CD4-positive, alpha-beta memory T cell (primary cell): ENCODE measurements at places on chromosomes 7 and 10. TPM values are rescaled to one million over a fixed set of nuclear protein-coding genes. Genes with fewer than 3 reads are reported as not detected.
A peak's percentile ranks its signal among the peaks of the same experiment; 100 is the strongest.

Gene MKRN1
- total RNA-seq, result 140 TPM

Gene VAX1
- total RNA-seq, result not detected

Gene TEX36
- not detected for total RNA-seq

DNA sequence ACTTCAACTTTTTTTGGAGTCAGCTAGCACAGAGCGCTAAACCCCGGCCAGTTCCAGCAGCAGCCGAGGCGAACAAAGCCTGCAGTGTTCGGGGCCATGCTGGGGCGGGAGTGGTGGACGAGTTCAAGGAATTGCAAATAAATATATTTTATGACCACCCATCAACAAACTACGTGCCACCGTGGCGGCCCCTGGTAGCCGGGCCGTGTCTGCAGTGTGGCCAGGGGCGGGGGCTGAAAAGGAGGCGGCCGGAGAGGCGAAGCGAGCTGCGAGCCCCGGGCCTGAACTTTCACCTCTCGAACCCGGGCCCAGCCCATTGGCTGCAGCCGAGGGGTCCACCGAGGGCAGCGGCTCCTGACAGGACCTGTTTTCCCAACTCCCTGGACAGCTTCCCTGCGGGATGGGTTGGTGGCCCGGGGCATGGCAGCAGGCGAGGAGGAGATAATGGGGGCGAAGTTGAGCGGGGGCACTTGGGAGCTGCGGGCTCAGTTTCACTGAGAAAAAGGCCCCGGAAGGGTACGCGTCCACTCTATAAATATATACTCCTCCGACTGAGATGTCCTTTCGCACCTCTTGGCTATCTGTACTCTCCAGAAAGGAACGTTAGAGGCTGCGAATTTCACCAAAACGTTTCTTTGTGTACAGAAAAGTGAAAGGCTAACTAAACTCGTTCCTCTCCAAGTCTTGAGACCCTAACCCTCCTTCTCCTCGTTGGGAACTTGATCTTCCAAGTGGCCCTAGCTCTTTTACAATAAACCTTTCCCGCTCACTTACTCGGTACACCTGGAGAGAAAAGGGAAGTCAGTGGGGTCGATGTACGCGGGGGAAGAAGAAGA is 164.6 kb upstream of the PPP1R3A start:
- no peak for DNase-seq

DNA sequence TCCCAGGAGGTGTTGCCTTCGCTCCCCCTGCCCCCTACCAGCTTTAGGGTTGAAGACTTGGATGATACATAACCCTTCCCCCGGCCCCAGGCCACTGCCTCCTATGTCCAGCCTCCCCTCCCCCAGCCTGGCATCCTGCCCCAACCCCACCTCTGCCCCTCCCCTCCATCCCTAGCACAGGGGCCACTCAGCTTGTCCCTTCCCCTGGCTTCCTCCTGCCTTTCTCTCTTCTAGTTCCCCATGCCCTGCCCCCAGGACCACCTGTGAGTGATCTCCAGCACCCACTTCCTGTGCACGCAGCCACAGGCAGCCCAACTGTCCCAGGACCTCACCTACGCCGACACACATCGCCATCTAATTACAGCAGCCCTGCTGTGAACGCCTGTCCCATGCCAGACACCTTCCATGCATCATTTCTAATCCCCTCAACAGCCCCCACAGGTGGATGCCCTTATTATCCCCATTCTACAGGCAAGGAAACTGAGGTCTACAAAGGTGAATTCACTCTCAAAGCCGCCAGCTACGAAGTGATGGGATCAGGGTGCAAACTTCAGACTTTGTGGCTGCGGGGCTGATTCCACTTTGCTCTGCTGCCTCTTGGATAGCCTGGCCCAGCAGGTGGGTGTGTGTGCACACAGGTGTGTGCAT is 82.4 kb upstream of the CHST15 start:
- no peak for DNase-seq

DNA sequence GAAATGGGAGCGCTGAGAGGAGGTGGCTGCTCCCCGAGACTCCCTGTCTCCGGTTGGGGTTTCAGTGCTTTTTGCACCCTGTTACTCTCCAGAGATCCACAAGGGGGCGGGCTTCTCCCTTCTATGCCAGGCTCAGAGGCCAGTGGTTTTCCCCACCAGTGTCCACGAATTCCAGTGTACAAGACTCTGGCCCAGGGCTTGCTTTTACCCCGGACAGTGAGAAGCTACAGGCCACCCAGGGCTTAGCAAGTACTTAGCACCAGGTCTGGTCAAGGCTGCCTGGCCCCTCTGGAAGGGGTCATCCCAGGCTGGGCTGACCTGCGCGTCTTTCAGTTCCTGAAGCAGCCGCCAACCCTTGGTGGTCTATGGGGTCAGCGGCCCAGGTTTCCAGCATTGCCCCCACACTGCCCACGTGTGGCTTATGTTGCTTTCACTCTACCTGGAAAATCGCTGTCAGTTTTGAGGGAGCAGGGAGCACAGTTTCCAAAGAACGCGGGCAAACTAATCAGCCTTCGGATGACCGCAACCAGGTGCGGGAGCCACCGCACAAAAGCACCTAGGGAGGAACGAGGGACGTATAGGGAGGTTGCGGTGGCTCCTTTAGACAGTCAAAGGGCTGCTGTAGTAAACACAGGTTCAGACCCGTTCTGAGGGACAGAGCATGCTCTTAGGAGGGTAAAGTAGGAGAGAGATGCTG is 6.8 kb downstream of the CYP26A1 start:
- peak; percentile 43 for DNase-seq

GRCh38 chr7:8443576-8444467 is 10.4 kb downstream of the NXPH1 start:
- DNase-seq, result no peak

GRCh38 chr7:44374007-44374763 is 48.8 kb upstream of the CAMK2B start:
- DNase-seq, result no peak

DNA sequence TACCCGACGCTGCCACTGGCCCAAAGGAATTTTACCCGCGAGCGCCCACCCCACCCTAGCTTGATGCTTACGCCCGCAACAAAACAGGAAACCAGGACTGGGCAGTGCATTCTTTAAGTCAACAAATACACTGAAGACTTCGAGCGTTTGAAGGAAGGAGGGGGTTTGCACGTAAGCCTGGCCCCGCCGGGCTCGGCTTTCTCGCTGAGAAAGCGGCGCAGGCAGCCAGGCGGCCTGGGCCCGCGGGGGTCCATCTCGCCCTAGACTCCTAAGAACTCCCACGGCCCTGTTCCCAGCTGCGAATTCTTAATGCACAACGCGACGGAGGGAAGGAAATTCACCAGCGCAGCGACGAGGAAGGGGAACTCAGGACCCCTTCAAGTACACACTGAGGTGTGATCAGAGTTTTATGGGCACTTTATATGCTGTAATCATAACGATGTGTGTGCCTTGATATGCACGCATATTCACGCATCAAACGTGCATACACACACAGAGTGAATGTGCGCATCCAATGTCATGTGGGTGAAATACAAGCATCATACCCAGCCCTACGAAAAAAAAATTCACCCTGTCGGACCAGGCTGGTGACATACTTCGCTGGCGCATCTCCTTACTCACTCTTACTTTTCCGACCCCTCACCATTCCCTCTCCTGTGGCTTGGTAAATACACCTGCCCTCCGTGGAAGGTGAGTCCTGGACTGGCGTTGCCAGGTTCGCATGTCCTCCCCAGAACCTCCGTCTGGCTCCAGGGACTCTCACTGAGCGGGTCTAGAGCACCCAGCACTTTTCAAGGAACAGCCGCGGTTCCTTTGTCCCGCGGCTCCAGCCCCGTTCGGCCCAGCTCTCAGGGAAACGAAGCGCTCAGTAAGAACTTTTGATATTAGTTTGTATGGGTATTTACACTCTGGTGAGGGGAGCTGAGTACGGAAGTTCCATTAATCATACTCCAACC is 5.7 kb upstream of the HOXA13 start:
- DNase-seq, result no peak

DNA sequence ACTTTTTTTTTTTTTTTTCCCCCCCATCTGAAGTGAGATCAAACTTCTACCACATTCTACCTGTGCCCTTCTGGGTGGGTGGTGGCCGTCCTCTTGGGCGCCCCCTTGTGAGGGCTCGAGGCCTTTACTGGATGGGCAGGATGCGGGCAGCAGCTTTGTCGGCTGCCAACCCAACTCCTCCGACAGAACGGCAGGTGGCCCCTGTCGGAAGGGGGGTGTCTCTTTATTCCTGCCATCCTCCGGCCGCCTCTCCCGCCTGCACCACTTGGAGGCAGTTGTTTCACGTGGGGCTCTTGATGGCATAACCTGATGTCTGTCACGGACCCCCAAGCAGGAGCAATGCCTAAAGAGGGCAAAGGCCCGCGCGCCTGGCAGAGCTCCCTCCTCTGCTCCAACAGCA is 31.0 kb downstream of the AMZ1 start:
- DNase-seq, result peak; percentile 64

- DNase-seq, result no peak
Observed at GRCh38 chr7:155494551-155494950, 36.6 kb downstream of the EN2 start.
